Globus pallidus (tissue), 1 donor: ENCODE measurements at places on chromosomes 1 and 21.

DNA sequence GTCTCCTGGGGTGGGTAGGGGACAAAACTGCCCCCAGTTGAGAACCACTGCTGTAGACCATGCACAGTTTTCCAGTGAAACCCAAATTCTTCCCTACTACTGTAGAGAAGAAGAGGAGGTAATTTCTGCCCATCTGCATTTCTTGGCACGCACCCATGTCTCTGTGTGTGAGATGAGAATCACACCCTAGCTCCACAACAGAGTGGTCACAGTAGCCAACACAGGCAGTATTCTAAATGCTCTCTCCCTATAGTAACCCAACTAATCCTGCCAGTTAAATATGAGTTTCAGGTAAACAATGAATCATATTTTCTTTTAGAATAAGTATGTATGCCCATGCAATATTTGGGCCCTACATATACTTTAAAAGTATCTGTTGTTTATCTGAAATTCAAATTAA, 1.2 kb upstream of the CAPN2 start:
- DNase-seq: no peak

GRCh38 chr21:27112186-27112585, 145.3 kb upstream of the ADAMTS5 start:
- no peak for DNase-seq

DNA sequence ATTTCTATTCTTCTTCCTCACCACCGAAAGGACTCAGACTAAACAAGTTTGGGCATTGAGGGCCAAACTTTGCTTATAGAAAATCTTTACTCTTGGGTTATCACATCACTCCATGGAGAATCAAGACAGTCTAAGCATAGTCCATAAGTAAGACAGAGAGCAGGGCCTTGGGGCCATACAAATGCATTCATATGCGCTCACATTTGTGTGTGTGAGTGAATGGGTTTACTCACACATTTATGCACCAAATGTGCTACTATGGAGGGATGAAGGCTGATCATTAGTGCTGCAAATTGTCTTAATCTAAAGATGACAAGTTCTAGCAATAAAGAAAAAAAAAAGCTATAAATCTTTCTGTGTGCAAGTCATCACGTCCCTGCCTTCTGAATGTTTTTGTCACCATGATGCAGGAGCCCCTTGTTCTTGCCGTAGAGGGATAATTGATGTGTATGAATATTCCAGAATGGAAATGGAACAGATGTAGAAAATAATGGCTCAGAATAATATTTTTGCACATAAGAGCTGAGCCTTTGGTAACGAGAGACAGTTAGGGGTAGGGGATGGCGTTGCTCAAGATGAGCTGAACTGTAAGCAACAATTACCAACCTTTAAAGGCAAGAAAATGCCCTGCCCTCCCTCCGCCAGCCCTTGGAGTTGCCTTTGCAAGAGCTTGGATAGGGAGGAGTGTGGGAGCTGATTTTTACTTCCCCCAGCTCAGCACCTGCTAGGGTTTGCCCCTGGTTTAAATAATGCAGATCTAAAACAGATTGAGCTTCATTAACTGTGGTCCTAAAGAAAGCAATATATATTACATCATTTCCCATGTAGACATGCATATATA, 52.3 kb upstream of the IKBKE start:
- DNase-seq: no peak

GRCh38 chr21:38807986-38808385, 2.3 kb downstream of the ETS2 start:
- no peak for DNase-seq

GRCh38 chr1:34606504-34606903, 148.3 kb upstream of the GJB5 start:
- DNase-seq: no peak

GRCh38 chr1:166282391-166283137, 115.8 kb upstream of the FAM78B start:
- no peak for DNase-seq

GRCh38 chr1:30749691-30750583, 7.6 kb downstream of the LAPTM5 start:
- no peak for DNase-seq

DNA sequence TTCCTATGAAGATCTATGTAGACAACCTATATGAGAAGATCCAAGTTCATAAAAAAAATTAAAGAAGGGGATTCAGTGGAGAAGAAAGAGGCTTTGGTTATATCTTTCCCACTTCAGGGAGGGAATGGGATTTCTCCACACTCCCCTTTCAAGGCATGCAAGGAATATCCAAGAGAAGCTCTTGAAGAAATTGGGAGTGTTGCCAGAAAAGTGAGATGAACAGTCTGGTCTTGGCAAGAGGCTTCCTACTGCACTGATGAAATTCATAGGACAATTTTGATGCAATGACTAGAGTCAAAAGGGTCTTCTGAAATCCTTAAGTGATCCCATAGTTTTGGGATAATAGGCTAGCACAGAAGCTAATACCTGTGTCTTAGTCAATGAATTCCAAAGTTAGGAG, 153.0 kb downstream of the KCTD3 start:
- no peak for DNase-seq

DNA sequence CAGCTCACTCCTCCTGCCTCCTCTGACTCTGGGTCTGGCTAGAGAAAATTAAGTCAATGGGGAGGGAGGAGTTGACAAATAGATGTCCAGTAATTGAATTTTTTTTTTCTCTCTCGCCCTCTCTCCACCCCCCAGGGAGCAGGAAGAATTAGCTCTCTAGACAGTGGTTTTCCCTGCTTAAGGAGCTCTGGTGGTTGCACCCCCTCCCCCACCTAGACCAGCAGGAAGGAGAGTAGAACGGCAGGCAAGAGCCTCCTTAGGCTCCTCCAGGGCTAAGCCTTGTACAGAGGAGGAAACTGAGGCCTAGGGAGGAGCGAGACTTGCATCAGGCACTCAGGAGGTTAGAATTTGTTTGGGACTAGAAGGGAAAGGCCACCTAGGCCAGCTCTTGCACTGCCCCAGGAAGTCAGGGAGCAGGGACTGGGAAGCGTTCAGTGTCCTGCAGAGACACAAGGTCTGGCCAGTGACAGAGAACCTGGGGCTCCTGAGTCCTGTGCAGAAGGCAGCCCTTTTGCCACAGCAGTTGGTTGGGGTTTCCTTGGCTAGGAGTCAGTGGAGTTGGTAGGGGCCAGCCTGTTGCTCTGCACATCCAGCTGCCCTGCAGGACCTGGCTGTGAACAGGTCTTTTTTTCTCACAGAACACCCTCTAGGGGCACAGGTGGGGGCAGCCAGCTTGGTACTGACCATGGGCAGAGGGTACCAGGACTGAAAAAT, 49.5 kb upstream of the ACOT11 start:
- DNase-seq: no peak

DNA sequence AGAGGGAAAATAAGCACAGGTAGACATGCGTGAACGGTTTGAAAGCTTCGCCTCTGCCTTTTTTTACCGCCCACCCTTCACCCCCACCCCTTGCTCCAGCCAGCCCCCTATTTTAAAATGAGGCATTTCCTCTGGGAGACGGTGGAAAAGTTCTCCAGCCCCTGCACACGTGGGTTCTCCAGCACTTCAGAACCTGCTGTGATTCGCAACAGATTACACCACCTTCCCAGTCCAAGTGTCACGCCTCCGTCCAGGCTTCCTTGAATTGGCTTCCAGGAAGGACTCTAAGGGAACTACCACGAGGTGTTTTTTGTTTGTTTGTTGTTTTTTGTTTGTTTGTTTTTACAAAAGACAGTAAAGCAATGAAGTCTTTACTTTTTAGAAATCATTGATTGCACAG, 2.6 kb downstream of the LRRC7 start:
- peak; percentile 23 for DNase-seq

- DNase-seq: no peak
Observed at GRCh38 chr1:109383087-109383779, 14.5 kb downstream of the SORT1 start.

DNA sequence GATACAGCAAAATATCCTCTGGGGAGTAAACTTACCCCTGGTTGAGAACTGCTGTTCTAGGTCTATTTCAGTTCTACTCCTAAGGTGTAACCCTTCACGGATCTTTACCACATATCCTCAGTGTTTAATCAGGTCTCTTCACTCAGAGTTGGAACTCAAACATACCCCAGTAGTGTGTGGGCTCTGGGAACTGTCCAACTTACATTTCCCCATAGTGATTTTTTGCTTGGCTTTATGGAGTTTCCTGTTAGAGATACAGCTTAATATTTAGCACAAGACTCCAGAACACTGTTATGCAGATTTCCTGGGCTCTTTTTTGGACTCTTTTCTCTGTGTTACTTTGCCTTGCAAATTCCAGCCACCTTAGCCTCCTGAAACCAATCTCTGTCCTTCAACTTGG, 26.7 kb upstream of the LIN9 start:
- no peak for DNase-seq

DNA sequence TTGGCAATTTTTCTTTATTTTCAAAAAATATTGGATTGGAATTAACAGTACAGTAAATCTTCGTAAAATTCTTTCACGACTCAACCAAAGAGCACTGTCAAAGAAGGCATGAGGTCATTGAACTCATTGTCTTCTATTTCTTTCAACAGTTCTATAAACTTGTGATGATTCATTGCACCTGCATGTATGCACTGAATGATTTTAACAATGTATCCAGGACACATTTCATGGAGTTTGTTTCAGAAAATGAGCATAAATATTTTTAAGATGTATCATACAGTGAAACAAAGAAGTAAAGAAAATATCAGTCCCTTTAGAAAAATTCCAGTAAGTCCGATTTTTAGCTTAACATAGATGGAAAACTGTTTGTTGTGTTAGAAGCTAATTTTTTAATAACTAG, 33.6 kb upstream of the CD34 start:
- DNase-seq: no peak

GRCh38 chr1:153578490-153578889, 12.8 kb upstream of the S100A2 start:
- DNase-seq: no peak
